Dorsolateral prefrontal cortex (tissue), 122 donors: ENCODE measurements at places on chromosomes 3 and 15. TPM values are rescaled to one million over a fixed set of nuclear protein-coding genes. Genes with fewer than 3 reads are reported as not detected.

Gene CCDC80
- total RNA-seq: 3.7 TPM

Gene SLC6A11
- 57.3 TPM for total RNA-seq

Gene EXD1
- total RNA-seq: 1.1 TPM

Gene PLEKHO2
- total RNA-seq: 19.9 TPM

Gene GMPPB
- 19.6 TPM for total RNA-seq

Gene COL6A6
- 0.26 TPM for total RNA-seq

Gene MAGI1
- 80.0 TPM for total RNA-seq

Gene HTR3E
- not detected for total RNA-seq

Gene KBTBD13
- not detected for total RNA-seq

Gene ALG1L2
- total RNA-seq: 2.8 TPM

Gene ADAMTSL3
- total RNA-seq: 16.6 TPM

Gene NOP10
- total RNA-seq: 47.5 TPM

Gene IQGAP1
- total RNA-seq: 66.2 TPM

Gene POC1A
- total RNA-seq: 3.0 TPM

Gene DLL4
- 7.6 TPM for total RNA-seq

Gene CHRFAM7A
- total RNA-seq: 5.2 TPM

Gene SPINT1
- 3.3 TPM for total RNA-seq

Gene ECE2
- 8.6 TPM for total RNA-seq

Gene RARRES1
- total RNA-seq: 0.66 TPM

Gene TRPC1
- total RNA-seq: 32.3 TPM

Gene RLBP1
- total RNA-seq: 4.9 TPM

Gene RNU6-1
- total RNA-seq: not detected

Gene GUCA1C
- not detected for total RNA-seq

Gene CORO2B
- 116 TPM for total RNA-seq

Gene MAP1A
- 587 TPM for total RNA-seq

Gene PLSCR4
- total RNA-seq: 34.1 TPM

Gene DUOX2
- 0.09 TPM for total RNA-seq

Gene CEP19
- total RNA-seq: 7.5 TPM

Gene SKOR1
- total RNA-seq: 1.7 TPM

Gene GOLGA8S
- 0.99 TPM for total RNA-seq

Gene RARB
- 9.0 TPM for total RNA-seq

Gene ACOX2
- total RNA-seq: 13.3 TPM

Gene VEPH1
- not detected for total RNA-seq

Gene TGM5
- total RNA-seq: not detected

Gene KLHL25
- 14.1 TPM for total RNA-seq

Gene LRRC34
- 14.1 TPM for total RNA-seq

Gene MUSTN1
- total RNA-seq: 5.6 TPM

Gene DUOXA2
- not detected for total RNA-seq

Gene CKMT1A
- total RNA-seq: 50.5 TPM

Gene TRAT1
- not detected for total RNA-seq

Gene LIPH
- total RNA-seq: 1.4 TPM

Gene CCDC191
- 17.8 TPM for total RNA-seq

Gene ISLR2
- 27.7 TPM for total RNA-seq

Gene ANKUB1
- 0.28 TPM for total RNA-seq

Gene IL17RD
- 7.0 TPM for total RNA-seq

Gene CCR9
- 0.18 TPM for total RNA-seq

Gene PEX5L
- 282 TPM for total RNA-seq

Gene SCAMP5
- 238 TPM for total RNA-seq

Gene SCAANT1
- not detected for total RNA-seq

Gene SERPINI2
- total RNA-seq: 4.2 TPM

Gene ROPN1B
- total RNA-seq: 1.9 TPM

Gene C3orf85
- total RNA-seq: not detected

Gene ACKR4
- total RNA-seq: not detected

Gene PTX3
- total RNA-seq: 1.3 TPM

Gene MOBP
- 61.7 TPM for total RNA-seq
